Stimulated activated CD8-positive, alpha-beta memory T cell treated with anti-CD3 and anti-CD28 coated beads, Interleukin-7, amount 100 ng/mL, for 24 hours (primary cell): ENCODE measurements at places on chromosomes 2 and 18.

- DNase-seq = no peak
Observed at GRCh38 chr2:2729246-2729645, 398.2 kb upstream of the MYT1L start.

GRCh38 chr2:177574356-177574755, 181.8 kb downstream of the AGPS start:
- DNase-seq = no peak

- no peak for DNase-seq
Observed at GRCh38 chr2:132593171-132593570, 76.8 kb downstream of the LYPD1 start.

GRCh38 chr18:27656167-27656778, 471.2 kb upstream of the CHST9 start:
- no peak for DNase-seq

GRCh38 chr18:59432803-59433597, 73.9 kb upstream of the LMAN1 start:
- DNase-seq = no peak

DNA sequence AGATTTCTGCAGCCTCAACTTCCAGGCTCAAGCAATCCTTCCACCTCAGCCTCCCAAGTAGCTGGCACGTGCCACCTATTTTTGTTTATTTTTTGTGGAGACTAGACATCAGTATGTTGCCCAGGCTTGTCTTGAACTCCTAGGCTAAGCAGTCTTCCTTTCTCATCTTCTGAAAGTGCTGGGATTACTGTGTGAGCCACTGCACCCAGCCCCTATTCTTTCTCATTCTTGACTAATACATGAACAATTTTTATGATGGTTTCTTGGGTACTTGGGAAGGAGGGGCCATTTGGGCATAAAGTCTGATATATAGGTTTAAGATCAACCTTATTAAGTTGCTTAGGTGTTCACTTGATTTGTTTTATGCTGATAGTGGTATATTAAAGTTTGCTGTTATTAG, 26.2 kb downstream of the EPC2 start:
- no peak for DNase-seq

- DNase-seq = no peak
Observed at GRCh38 chr2:159497256-159497655, 119.1 kb downstream of the BAZ2B start.

GRCh38 chr2:238513346-238513745, 86.6 kb downstream of the ASB1 start:
- no peak for DNase-seq

DNA sequence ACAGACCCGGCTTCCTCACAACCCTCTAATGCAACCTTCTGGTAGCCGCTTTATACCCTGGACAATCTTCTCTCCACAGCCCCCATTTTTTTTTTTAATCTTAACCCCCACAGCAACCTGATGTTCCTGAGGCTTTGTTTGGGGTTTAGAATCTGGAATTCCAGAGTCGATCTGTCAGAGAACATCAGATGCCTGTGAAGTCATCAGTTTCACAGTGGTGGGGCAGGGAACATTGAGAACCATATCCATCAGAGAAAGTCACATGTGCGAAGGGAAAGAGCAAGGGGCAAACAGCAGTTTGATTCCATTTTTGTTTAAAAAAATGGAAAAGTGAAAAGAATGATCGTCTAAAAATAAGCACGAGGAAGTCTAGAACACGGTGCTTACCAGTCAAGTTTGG, 20.6 kb downstream of the NPAS2 start:
- DNase-seq = no peak

- no peak for DNase-seq
Observed at GRCh38 chr2:3114406-3115185, 263.0 kb downstream of the EIPR1 start.

DNA sequence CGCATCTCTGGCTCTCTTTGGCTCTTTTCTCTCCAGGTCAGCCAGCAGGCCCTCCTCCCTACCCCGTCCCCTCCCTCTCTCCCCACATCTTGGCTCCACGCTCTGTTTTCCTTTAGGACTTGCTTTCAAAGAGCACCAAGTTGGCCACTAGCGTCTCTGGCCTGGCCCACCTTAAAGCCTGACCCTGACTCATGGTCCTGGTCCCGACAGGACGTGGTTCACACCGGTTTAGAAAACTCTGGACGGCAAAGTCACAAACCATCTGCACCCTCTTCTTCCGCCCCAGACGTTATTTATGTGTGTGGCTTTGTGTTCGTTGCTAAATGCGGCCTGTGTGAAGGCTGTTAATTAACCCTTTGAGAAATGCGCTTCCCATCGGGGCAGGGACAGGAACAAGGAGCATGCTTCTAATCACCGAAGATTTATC, 169.0 kb upstream of the HAAO start:
- no peak for DNase-seq

GRCh38 chr2:157839162-157839801, 36.8 kb downstream of the ACVR1 start:
- DNase-seq = no peak

- no peak for DNase-seq
Observed at GRCh38 chr2:12267042-12267441, 449.7 kb upstream of the TRIB2 start.

GRCh38 chr2:216426938-216427337, 14.7 kb downstream of the SMARCAL1 start:
- DNase-seq = no peak

DNA sequence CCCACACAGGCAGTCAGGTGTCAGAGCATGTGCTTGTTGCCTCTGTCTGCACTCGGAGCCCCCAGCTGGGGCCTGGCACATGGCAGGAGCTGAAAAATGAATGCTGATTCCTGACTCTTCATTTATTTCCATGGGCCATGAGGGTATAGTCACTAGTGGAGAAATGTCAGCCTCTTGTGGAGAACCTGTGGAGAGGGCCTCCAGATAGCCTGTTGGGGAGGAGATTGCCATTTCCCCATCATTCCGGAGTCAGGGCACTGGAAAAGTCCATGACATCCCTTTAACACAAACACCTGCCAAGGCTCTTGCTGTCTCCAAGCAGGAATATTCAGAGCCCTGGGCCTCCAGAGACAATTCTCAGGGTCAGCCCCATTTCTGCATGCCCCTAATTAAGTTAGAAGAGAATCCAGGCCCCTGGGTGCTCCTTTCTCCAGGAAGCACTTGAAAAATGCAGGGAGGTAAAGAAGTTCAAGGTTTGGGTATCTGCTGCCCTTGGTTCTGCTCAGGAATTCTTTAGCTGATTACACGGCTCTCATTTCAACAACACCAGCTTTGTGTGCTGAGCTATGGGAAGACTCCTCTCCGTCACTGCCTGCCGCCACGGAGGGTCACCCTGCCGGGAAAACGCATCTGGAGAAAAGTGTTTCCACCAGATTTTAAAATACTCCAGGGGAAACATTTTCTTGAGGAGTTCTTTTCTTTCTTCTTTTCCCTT, 311.3 kb downstream of the MYCN start:
- no peak for DNase-seq

DNA sequence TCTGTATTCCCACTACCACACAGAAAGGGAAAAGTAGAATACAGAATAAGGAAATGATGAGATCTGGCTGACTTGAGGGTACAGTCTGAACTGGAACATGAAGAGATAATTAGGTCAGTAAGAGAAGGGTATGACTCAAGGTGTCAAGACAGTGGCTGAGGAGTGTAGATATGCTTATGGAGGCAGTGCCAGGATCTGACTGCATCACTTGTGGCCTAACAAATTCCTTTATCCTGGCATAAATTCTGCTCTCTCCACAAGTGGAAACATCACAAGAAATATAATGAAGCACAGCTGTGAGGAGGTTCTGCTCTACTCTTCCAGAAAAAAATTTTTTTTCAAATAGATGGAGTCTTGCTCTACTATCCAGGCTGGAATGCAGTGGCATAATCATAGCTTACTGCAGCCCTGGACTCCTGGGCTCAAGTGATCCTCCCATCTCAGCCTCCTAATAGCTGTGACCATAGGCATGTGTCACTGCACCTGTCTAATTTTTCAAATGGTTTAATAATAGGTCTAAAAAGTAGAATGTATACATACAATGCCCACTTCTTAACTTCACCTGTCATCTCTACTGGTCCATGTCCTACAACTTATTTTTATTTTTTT, 85.3 kb downstream of the C2orf74 start:
- DNase-seq = no peak

DNA sequence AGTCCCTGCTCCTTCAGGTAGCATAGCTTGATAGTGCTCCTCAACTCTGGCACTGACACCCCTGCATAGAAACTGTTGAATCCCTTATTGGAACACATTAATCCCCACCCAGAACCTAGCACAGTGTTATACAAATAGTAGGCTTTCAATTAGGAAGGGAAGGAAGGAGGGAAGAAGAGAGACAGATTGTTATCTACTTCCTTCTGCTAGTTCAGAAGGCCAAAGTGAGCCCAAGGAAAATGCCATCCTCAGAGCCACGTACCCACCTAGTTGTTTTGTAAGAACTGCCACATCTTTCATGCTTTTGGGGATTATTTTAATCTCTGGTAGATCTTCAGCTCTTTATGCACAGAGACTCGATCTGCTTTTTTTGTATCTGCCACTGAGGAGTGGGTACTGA, 75.1 kb downstream of the CLHC1 start:
- no peak for DNase-seq

DNA sequence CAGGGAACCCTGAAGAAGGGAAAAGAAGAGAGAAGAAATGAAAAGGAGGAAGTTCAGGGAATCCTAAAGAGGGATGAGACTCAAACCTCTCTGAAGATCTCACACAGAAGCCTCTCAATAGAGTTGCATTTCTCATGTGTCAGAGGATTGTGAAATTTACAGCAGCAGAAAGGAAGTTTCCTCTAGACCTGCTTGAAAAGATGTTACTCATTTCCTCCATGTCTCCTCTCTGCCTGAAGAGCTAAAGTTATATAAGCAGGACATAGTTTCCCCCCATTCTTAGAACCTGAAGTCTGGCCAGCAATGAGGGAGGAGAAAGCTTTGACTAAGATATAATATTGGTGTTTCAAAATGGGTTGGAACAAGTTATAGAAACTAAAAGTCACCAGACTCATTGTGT, 1155.6 kb downstream of the LRP1B start:
- DNase-seq = no peak

DNA sequence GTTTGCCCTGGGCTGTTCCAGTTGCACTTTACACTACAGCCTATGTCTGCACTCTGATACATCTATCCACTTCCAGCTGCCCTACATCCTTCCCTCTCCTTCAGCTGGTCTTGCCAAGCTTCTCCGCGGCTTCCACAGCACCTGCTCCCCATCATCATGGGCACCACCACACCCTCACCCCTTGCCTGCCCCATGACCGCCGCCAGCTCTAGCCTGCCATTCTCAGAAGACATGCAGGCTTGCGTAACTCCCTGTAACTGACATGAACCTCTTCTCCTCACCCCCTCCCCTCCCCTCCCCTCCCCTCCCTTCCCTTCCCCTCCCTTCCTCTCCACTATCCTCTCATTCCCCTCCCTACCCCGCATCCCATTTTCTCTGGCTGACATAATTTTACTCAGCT, 46.0 kb downstream of the PAX8 start:
- DNase-seq = no peak

- no peak for DNase-seq
Observed at GRCh38 chr2:117700471-117700870, 114.0 kb upstream of the DDX18 start.

DNA sequence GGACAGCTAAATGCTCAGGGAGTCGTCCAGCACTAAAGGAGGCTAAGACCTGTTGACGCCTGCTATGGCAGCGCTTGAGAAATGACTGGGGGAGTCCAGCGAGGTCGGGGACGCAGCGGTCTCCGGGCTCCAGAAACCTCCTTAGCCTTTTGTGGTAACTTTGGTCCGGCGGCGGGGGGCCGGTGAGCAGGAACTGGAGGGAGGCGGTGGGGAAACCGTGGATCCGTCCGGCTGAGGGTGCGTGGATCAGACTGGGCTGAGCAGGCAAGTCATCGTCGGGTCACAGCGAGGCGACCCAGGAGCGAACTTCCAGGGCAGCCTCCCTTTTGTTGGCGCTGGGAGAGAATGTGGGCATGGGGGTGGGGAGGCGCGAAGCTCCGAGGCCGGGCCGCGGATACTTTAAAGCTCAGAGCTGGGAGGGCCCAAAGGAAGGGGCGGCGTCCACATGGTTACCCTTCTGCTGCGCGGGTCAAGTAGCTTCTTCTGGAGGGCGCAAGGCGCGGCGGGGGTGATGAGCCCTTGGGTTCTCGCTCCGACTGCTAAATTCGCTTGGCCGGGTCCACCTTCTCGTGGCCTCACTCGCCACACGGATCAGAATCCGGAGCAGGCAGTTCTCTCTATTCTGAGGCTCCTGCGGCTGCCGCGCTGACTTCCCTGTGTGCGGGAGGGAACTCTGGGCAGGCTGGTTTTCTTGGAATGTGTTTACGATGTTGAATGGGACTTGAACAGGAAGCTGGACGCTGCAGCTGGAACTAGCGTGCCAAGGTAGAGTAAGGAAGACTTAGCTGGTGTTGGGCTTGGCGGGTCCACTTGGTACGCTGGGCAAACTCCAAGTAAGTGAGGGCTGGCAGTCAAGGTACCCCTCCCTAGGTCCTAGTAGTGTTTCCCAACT, 920 bp downstream of the GULP1 start:
- no peak for DNase-seq

- no peak for DNase-seq
Observed at GRCh38 chr2:70627211-70627898, 73.7 kb upstream of the TGFA start.

- no peak for DNase-seq
Observed at GRCh38 chr18:28455971-28456370, 279.0 kb upstream of the CDH2 start.

DNA sequence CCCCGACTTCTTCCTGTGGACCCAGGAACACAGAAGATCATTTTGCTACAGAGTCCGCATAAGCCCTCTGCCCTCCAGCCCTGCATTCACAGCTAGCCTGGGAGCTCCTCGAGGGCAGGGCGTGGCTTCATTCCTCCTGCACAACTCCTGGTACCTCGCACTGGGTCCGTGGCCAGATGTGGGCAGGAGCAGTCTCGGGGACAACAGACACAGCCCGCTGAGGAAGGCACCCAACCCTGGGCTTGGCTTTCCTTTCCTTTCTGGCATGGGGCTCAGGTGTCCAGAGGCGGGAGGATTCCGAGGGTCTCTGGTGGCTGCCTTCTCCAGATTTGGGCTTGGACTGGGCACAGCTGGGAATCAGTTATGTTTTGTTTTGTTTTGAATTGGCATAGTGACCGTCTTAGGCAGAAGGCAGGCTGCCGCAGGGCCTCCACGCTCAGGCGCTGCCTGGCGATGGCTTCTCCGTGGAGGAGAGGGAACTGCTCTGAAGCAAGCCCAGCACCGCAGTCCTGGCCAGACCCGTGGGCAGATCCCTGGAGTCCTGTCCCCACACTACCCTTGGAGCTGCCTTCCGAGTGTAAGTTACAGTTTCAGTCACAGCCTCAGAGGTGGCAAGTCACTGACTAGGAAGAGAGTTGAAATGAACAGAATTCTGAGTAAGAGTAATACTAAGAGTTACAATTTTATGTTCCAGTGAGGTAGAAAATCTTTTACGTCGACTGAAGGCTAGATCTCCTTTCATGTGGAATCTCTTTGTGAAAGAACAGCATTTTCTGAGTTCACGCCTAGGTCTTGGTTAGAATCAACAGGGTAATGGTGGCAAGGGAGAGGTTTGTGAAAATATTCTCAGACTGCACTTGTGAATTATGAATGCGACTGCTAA, 47.9 kb downstream of the LDLRAD4 start:
- no peak for DNase-seq

GRCh38 chr2:165122521-165122920, 81.3 kb downstream of the SCN3A start:
- no peak for DNase-seq
